ENCODE measurements at places on chromosomes 5 and 9.

- no peak for DNase-seq
These were observed 9.9 kb upstream of the CSNK1G3 start for GRCh38 chr5:123502120-123502519.

- DNase-seq: no peak
These were observed 4.3 kb upstream of the PITX1 start for GRCh38 chr5:135038205-135038812.

GRCh38 chr5:43019614-43020398 is 20.3 kb downstream of the ANXA2R start:
- peak; percentile 84 for DNase-seq

- DNase-seq: no peak
These were observed 39.1 kb downstream of the SH3RF2 start for GRCh38 chr5:145975361-145976066.

DNA sequence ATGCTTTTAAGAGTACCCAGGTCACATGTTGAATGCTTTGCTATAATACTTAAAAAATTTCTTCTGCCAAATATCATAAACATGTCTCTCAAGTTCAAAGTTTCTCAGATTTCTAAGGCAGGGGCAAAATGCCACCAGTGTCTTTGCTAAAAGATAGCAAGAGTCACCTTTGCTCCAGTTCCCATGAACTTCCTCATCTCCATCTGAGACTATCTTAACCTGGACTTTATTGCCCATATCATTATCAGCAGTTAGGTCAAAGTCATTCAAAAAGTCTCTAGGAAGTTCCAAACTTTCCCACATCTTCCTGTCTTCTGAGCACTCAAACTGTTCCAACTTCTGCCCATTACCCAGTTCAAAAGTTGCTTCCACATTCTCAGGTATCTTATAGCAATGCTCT is 307.6 kb upstream of the TNC start:
- DNase-seq: no peak

DNA sequence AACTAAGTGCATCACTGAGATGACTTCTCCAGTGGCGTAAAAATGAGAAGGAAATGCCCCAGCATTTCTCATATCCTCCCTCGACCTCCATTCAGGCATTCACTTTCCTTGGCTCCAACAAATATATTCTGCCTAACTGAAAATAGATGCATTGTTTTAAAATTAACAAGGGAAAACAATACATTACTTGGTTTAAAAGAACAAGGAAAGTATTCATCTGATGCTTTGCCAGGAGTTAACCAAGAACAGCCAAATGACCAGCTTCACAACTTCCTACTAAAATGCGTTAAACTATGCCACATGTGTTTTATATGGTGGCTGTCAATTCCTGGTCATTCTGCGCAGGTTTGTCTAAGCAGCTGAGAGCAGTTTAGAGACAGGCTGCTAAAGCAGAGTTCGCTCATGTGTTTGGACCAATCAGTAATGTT is 121.4 kb downstream of the GNAQ start:
- DNase-seq: no peak

GRCh38 chr9:7055171-7055903 is 297.6 kb downstream of the KDM4C start:
- no peak for DNase-seq

DNA sequence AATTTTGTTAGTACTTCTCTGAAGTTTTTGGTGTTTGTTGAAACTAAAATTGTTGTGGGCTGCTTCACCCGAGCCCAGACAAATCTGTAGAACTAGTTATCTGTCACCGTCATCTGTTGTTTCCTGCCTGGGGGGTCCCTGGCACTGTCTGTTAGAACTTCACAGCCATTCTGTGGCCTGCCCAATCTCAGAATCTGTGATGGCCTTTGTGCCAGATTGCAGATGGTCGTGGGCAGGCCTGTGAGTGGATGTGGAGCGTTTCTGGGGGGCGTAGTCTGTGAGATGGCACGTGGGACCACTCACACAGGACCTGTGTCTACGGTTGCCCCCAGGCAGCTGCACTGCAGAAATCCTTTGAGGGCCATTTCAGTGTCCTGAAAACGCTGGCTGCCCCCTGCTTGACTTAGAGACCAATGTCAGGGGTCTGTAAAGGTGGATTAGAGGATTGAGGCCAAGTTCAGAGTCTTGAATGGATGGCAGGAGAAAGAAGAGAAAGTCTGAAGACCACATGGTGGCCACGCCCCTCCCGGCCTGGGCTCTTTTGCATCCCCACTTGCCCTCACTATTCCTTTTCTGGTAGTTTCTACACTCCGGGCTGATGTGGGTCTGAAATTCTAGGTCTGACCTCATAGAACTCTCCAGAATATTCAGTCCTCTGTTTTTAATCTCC is 38.3 kb downstream of the TRIO start:
- no peak for DNase-seq

DNA sequence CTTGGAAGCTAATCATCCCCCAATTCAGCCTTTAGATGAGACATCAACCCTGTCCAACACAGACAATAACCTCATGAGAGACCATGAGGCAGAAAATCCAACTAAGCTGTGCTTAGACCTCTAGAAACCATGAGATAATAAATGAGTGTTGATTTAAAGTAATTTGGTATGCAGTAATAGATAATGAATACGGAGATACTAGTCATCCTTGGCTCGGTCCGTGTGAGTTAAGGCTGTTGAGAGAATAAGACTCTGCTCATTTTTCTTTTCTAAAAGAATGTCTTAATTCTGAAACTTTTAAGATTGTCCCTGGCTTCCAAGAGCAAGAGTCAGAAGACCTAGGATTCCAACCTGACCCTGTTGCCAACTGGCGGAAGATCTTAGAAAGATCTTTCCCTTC is 6.1 kb downstream of the TNC start:
- DNase-seq: no peak

GRCh38 chr5:129120158-129120581 is 25.6 kb downstream of the ISOC1 start:
- DNase-seq: no peak

GRCh38 chr5:60243713-60244112 is 350.2 kb upstream of the PDE4D start:
- DNase-seq: no peak

GRCh38 chr5:38753141-38753540 is 92.7 kb upstream of the OSMR start:
- no peak for DNase-seq

GRCh38 chr5:39164529-39165402 is 54.6 kb downstream of the FYB1 start:
- DNase-seq: peak; percentile 32

GRCh38 chr9:127538849-127539258 is 73.2 kb upstream of the STXBP1 start:
- no peak for DNase-seq

DNA sequence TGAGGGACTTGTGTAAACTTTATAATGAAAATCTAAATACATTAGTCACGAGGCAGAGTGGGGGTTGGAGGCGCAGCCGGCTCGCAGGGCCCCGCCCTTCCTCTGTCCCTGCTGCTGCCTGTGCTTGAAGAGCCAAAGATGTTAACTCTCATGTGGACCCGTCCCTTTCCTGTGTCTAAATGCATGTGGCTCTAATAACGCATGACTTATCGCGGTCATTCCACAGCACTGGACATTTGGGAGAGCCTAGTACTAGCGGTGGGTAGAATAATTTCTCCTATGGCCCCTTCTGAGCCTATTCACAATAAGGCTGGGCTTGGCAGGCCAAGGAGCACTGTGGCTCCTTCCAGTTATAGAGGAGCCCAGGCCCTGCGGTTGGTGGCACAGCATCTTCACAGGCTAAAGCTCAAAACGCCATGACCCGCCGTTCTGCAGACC is 82.3 kb upstream of the SIMC1 start:
- DNase-seq: no peak

DNA sequence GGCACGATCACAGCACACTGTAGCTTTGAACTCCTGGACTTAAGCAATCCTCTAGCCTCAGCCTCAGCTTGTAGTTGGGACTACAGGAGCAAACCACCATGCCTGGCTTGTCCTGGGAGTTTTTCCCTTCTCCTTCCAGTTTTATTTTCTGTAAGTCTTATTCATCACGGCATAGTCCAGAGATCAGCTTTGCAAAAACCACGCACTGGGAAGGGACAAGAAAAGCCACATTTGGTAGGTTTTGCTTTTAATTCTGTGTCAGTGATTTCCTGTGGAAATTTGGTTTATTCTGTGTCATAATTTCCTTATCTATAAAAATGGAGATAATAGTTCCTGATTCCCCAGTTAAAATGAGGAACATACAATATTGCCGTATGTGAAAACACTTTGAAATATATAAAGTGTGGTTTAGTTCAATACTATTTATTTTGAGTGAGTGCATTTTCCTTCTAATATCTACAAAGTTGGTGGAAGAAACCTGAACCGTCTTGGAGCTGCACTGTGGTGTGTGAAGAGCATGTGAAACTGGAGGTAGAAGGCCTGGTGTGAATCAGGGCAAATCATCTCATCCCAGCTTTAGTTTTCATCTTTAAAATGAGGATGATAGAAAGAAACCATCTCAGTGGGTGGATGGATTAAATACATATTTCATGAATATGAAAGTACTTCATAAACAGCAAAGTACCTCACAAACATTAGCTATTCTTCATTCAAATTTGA is 92.8 kb upstream of the ELL2 start:
- no peak for DNase-seq

GRCh38 chr9:3214741-3215140 is 311.1 kb downstream of the RFX3 start:
- DNase-seq: no peak

- no peak for DNase-seq
These were observed 7.7 kb upstream of the P4HA2 start for GRCh38 chr5:132235340-132235739.

DNA sequence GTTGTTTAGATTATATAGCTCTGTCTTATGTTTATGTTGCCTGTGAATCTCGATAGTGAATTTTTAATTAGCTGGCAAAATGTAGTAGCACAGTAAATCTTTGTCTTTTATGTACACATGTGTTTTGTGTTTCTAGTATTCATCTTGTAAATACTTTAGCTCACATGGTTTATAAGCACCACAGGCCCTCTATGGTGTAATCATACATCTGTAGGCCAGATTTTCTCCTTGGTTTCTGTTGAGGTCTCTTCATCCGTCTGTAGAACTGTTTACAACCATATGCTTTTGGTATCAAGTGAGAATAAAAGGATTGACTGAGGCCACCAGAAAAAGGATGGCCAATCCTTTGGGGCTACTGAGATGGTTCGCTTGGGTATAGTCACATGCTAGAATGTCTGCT is 45.0 kb downstream of the PRR16 start:
- DNase-seq: no peak

DNA sequence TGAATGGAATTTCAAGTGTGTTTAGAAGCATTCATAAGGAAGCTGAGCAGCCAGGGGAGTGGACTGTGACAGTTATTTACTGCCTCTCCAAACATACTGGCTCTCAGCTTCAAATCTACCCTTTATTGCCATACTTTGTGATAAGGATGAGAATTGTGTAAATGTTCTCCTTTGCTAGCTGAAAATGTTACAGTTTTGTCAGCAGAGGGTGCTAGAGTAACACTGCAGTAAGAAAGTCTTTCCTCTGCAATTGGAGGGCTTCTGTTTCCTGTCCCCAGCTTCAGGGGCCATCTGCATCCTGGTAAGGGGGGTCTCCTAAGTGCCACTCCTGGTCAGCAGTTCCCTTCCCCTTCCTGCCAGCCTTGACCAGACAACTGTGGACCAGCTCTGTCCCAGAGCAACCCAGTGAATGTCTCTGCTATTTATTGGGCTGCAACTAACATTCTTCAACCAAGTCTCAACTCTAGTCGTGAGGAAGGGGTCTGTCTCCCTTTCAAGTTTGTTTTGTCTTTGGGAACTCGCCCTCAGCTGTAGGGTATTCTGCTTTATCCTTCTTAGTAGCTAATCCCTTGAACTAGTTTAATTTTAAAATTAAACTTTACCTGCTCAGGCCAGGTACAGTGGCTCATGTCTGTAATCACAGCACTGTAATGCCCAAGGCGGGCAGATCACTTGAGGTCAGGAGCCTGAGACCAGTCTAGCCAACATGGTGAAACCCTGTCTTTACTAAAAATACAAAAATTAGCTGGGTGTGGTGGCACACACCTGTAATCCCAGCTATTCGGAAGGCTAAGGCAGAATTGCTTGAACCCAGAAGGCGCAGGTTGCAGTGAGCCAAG is 45.3 kb downstream of the RAPGEF6 start:
- DNase-seq: peak; percentile 22

GRCh38 chr5:135190416-135191083 is 156.5 kb upstream of the PITX1 start:
- DNase-seq: no peak

DNA sequence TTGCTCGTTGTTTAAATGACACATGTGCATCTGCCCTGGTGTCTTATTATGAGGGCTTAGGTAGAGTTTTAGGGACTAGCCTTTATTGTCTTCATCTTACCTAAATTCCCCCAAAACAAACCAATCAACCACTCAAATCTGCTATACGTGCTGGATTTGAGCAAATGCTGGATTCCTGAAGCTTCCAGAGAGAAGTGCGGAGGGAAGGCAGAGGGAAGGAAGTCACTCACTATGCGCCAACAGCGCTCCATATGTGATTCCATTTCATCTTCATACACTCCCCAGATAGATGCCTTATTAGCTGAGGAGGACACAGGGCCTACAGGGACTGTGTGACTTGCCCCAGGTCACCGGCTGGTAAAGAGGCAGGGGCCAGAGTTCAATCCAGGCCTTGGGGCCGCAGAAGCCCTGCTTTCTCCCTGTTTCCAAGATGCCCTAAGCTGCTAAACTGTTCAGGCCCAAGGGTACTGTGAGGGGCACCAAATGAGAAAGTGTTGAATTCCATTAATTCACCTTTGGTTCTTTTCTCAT is 63.5 kb downstream of the OTULIN start:
- DNase-seq: no peak

DNA sequence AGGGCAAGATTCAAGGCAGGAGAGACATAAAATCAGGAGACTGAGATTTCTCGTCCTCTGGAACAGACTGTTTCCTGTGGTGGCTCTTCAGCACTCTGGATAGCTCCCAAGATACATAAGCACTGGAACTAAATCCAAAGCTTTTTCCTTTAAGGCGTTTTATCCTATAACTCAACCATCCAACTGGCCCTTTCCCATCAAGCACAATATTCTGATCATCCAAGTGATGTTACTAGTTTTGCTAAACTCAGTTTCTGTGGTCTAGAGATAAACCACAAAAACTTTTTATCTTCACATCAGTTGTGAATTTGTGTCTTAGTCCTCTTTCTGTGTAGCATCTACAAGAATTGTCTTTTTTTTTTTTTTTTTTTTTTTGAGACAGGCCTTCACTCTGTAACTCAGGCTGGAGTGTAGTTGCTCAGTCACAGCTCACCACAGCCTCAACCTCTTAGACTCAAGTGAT is 299.4 kb downstream of the COX7C start:
- no peak for DNase-seq

- DNase-seq: no peak
These were observed 54.2 kb upstream of the EGFL7 start for GRCh38 chr9:136608348-136609159.

GRCh38 chr5:30405821-30406220 is 787.7 kb upstream of the CDH6 start:
- DNase-seq: no peak

- no peak for DNase-seq
These were observed 67.4 kb downstream of the RGS3 start for GRCh38 chr9:113530942-113531341.
